ENCODE measurements at places on chromosomes 16 and 17.

DNA sequence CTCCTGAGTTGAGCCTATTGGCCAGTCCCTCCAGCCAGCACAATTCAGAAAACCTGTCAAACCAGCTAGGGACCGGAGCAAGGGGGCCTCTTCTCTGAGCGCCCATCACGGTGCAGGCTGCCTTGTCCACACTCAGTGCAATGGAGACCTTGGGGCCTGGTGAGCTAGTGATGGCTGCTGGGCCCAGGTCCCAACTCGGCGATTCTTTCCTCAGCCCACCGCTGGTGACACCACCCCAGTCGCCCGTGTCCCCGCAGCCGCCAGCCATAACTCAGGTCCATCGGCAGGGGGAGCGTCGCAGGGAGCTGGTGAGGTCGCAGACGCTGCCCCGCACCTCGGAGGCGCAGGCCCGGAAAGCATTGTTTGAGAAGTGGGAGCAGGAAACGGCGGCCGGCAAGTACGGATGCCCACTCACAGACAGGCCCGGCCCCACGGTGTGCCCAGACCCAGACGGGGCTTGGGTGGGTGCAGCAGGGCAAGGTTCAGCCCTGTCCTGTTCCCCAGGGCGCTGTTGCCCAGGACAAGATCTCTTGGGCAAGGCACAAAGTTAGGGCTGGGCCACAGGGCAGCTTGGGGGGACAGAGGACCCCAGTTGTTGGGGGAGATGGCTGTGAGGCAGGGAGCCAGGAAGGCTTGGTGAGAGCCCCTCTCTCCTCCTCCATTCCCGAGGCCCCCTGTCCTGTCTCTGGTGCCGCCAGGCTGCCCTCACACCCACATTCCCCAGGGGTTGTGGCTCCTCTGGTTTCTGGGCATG is 10.8 kb downstream of the SMTNL2 start:
- peak; percentile 28 for DNase-seq

DNA sequence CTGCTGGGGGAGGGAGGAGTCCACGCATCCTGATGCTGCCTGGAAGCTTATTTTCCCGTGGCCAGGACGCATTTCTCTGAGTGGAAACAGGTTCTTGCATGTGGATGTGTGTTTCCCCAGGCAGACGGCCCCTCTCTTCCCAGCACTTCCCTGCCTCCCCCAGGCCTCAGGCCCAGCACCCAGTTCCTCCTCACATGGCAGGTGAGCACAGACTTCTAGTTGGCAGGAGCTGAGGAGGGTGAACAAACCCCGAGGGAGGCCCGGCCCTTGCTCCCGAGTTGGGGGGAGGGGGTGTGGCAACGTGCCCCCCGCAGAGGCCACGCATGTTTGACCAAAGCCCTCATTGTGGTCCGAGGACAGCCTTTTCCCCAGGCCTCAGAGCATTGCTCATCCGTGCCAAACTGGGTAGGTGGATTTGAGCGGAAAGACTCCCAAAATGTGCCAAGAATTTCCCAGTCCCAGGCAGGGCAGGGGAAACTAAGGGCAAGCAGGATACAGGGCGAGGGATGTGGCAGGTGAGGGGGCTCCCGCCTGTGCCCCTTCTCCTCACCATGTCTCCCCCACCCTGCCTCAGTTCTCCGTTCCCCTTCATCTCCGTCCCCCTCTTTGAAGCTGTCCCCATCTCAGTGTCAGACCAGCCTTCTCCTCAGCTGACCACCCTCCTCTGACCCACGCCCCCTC is 1.5 kb upstream of the SPEM1 start:
- no peak for DNase-seq

DNA sequence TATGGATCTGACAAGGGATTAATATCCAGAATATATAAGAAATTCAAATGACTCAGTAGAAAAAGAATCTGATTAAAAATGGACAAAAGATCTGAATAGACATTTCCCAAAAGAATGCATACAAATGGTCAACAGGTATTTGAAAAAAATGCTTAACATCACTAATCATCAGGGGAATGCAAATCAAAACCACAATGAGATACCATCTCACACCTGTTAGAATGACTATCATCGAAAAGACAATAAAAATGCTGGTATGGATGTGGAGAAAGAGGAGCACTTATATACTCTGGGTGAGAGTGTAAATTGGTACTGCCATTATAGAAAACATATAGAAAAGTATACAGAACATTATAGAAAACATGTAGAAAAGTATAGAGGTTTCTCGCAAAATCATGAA is 16.4 kb upstream of the HS3ST2 start:
- DNase-seq, result no peak

DNA sequence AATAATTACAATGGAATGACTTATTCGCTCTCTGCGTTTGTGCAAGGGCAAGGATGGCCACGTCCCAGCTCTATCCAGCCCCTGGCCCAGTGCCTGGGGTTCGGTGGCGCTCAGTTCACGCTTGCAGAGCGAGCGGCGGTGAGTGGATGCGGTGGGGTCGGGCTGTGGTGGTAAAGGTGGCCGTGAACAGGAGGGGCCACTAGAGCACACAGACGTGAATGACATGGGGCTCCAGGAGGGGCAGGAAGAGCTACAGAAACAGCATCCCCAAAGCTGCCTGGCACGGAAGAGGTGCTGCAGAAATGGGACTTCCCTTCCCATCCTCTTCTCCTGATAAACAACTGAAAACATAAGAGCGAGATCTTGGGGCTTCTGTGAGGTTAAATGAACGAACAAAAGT is 28.4 kb downstream of the IRF8 start:
- DNase-seq, result no peak

DNA sequence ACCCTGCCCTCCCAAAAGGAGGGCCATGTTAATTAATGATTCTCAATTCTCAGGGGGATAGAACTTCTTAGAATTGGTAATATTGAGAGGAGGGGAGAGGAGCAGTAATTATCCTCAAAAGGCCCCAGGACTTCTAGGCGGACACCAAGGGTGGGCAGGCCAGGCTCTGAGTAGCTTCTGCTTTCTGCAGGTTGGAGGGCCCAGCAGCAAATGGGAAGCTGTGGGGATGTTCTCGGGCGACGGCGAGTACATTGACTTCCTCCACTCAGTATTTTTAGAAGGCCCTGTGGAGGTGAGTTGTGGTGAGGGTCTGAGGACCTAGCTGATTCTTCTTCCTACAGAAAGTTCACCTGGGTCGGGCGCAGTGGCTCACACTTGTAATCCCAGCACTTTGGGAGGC is 57.5 kb downstream of the DNAH2 start:
- no peak for DNase-seq
